ENCODE measurements at places on chromosomes 2 and 18.
A peak's percentile ranks its signal among the peaks of the same experiment; 100 is the strongest.

DNA sequence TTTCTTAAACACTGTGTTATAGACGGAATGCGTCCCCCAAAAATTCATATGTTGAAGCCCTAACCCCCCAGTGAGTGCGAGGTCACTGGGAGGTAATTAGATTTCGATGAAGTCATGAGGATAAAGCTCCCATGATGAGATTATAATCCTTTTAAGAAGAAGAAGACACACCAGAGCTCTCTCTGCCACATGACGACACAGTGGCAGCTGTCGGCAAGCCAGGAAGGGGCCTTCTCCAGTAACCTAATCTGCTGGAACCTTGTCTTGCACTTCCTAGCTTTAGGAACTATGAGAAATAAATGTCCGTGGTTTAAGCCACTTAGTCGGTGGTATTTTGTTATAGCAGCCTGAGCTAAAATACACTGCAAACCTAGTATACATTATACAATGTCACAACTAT is 12.3 kb downstream of the TMEM237 start:
- no peak for DNase-seq

- no peak for DNase-seq
Measured at GRCh38 chr2:135775420-135775819, 33.8 kb downstream of the UBXN4 start.

GRCh38 chr2:233100192-233100998 is 40.3 kb downstream of the INPP5D start:
- DNase-seq = peak; percentile 83

DNA sequence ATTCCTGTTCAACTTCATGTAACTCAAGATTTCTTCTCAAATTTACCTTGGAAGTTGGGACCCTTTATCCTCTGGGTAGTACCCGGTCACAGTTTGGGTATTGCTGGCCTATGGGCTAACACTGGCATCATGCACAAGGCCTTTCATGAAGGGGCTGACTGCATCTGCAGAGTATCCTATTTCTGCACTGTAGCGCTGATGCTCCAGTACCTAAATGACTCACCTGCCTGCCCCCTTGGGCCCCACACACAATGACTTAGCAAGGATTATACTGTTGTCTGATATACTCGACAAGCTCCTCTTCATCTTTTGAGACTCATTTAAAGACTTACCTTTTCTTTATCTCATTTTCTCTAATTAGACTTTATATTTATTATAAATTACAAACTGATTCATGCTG is 39.9 kb downstream of the DNAH6 start:
- no peak for DNase-seq

GRCh38 chr2:28319118-28320008 is 73.3 kb upstream of the FOSL2 start:
- DNase-seq = no peak

DNA sequence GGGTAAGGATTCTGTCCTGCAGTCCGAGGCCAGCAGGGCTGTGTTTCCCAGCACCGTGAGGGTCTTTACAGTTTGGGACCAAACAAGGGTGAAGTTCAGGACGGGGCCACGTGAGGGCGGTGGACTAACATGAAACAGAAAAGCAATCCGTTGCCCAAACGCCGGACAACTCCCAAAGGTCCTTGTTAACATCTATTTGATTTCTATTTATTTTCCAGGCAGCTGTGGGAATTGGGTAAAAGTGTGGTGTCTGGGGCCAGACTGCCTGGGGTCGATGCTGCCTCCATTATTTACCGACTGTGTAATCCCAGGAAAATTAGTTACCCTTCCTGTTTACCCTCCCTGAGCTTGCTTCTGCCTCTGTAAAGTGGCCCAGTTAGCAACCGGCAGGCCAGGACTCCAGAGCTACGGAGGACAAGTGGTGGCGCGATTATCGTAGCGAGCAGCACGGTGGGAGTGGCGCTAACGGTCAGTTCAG is 66.3 kb upstream of the TCF7L1 start:
- peak; percentile 69 for DNase-seq

- no peak for DNase-seq
Measured at GRCh38 chr18:55186588-55186987, 227.3 kb upstream of the CCDC68 start.

- no peak for DNase-seq
Measured at GRCh38 chr2:230852113-230852512, 12.6 kb upstream of the ITM2C start.

- no peak for DNase-seq
Measured at GRCh38 chr18:73983970-73984369, 163.7 kb downstream of the FBXO15 start.

DNA sequence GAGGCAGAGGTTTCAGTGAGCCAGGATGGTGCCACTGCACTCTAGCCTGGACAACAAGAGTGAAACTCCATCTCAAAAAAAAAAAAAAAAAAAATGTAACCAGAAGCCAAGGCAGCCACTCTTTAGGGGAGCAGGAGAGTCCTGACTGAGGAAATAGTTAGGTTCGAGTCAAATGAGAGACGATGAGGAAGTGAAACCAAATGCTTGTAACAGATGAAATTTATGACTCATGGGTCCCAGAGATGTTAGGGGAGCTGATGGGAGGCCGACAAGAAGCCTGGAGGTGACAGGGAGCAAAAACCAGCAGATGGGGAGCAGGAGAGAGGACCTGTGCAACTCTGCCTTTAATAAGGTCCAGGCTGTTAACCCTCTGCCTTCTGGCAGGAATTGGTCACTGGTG is 756.1 kb upstream of the DDX18 start:
- DNase-seq = no peak

GRCh38 chr18:41969881-41970280 is 14.8 kb downstream of the PIK3C3 start:
- DNase-seq = no peak

DNA sequence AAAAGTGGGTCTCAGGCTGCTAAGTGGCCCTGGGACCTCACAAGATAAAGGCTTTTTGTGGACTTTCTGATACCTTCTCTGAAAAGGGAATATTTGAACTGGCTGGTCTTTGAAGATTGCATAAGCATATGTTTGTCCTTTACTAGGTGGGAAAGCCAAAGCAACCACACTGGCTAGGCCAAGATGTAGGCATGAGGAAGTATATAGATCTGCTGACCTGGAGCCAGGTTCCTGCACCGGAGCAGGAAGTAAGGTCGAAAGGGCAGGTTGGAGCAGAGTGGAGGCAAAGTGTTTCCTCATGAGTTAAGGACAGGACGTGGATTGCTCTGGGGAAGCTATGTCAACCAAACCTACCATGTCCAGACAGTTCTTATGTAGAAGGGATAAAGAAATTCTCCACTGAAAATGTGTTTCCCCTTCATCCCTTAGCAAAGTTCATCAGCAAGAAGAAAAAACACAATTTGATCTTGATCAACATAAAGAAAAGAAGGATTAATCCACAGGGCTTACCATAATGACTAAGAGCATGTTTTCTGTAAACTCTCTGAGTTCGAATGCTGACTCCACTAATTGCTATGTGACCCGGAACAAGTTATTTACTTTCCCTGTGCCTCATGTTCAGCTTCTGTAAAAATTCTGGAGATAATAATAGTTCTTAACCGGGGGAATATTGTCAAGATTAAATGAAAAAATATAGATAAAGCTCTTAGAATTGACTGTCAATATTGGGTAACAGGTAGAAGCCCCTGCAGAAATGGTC is 156.1 kb upstream of the SRD5A2 start:
- DNase-seq = no peak

GRCh38 chr18:363301-364085 is 95.6 kb upstream of the THOC1 start:
- no peak for DNase-seq

GRCh38 chr2:118130385-118130784 is 42.1 kb downstream of the INSIG2 start:
- no peak for DNase-seq

DNA sequence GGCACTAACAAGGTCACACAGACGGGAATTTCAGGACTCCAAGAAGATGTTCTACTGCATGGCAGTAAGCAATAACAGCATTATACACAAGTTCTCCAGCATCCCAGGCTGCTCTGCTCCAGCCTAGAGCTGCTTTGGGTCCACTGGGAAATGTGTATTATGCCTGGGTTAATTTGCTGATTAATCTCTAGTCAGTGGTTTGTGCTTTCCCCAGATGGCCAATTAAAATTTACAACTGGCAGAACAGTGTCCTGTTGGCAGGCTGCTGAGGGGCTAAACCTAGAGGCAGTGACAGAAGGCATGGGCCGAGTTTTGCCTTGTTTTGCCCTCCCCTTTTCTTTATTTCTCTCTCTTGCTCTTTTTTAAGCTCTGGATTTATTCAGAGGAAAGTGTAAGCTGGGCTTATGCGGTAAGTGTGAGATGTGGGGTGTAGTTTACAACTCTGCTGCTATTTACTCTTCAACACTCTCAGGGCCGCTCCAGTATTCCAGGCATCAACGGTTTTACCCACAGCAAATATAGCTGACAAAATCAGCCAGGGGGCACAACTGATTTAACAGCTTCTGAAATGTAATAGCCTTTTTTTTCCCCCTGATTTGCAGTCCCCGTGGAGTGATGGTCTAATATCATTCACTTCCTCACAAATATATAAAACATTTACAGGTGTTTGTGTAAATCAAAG is 348.0 kb downstream of the GPD2 start:
- no peak for DNase-seq

- DNase-seq = no peak
Measured at GRCh38 chr2:44719562-44719961, 221.9 kb upstream of the SIX3 start.

DNA sequence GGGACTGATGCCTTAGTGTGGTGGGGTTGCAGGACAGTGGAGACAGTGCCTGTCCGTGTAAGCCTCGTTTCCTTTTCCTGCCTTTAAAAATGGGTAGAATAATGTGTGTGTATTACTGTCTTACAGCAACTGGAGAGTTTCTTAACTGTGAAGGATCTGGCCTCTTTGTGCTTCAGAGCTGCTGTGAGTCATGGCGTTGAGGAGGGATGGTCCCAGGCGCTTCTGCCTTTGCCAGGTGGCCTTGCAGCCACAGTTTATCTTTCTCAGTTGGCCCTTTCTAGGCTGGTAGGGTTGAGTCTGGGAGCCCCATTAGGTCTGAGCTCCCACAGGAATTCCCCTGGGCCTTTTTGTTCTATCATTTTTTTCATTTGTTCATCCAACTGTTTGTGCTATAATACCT is 9.2 kb downstream of the PRADC1 start:
- peak; percentile 36 for DNase-seq

GRCh38 chr18:33871363-33872025 is 293.5 kb downstream of the ASXL3 start:
- no peak for DNase-seq

DNA sequence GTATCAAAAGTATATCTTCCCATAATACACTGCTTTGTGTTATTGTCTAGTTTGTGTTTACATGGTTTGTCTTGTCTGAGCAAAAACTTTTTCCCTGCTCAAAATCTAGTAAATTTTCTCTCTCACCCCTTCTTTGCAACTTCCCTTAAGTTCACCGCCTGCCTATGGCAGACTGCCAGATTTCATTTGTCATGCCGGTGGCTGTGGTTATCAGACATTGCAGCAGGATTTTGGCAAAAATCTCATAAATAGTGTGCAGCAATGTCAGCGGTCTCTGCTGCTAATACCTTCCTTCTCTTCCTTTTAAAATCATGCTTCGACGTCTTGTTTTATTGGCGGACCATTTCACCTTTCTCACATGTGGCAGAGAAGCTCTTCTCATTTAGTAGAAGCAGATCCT is 45.6 kb upstream of the TMEM178A start:
- no peak for DNase-seq

GRCh38 chr18:46877329-46877987 is 39.8 kb downstream of the PIAS2 start:
- no peak for DNase-seq

DNA sequence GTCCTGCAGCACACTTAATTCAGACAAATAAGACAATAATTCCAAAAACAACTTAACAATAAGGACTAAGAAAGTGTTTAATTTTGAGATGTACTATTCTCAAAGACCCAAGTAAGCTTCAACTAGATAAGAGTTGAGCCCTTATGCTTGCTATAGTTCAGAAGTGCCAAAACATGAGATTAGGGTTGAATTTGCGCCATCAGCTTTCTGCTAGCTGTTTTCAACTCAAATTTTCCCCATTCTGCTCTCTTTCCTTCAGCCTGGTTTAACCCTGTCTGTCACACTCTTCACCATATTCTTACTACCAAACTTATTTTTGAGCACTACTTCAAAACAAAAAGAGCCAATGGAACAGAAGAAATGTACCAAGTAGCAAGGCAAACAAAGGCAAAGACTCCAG is 4.1 kb downstream of the NFE2L2 start:
- no peak for DNase-seq

GRCh38 chr2:235729557-235729947 is 235.7 kb downstream of the AGAP1 start:
- no peak for DNase-seq

DNA sequence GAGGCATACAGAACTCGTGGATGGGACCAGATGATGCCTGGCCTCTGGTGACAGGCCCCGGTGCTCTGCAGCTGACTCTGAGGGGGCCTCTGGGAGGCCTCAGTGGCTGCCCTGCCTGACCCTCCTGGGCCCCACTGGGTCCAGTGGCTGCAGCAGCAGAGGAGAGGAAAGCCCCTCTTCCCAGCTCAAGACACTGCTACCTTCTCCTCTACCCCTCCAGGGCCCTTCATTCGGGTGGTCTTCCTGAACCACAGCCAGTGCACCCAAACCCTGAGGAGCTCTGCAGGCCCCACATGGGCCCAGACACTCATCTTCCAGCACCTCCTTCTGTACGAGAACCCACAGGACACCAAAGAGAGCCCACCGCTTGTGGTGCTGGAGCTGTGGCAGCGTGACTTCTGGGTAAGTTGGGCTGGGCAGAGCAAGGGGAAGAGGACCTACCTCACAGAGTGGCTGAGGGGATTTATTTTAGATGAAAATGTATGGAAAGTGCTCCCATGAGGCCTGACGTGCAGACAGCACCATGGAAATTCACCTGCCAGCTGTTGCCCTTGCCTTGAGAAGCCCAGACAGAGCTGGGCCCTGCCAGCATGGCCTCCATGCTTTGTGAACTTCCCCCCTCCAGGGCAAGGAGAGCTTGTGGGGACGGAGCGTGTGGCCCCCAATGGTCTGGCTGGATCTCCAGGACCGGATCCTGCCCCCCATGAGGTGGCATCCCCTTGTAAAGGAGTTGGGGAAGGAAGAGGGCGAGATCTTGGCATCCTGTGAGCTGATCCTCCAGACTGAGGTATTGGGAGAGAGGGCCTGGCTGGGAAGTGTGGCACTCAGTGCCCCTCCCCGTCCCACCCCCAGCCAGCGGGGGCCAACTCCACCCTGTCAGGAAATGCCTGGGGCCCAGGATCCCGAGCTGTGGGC is 46.3 kb downstream of the LMAN2L start:
- DNase-seq = peak; percentile 24

GRCh38 chr2:2727876-2728511 is 396.9 kb upstream of the MYT1L start:
- DNase-seq = no peak
